Fibroblast of skin of back (primary cell): ENCODE measurements at places on chromosomes 16 and 17.
A peak's percentile ranks its signal among the peaks of the same experiment; 100 is the strongest.

DNA sequence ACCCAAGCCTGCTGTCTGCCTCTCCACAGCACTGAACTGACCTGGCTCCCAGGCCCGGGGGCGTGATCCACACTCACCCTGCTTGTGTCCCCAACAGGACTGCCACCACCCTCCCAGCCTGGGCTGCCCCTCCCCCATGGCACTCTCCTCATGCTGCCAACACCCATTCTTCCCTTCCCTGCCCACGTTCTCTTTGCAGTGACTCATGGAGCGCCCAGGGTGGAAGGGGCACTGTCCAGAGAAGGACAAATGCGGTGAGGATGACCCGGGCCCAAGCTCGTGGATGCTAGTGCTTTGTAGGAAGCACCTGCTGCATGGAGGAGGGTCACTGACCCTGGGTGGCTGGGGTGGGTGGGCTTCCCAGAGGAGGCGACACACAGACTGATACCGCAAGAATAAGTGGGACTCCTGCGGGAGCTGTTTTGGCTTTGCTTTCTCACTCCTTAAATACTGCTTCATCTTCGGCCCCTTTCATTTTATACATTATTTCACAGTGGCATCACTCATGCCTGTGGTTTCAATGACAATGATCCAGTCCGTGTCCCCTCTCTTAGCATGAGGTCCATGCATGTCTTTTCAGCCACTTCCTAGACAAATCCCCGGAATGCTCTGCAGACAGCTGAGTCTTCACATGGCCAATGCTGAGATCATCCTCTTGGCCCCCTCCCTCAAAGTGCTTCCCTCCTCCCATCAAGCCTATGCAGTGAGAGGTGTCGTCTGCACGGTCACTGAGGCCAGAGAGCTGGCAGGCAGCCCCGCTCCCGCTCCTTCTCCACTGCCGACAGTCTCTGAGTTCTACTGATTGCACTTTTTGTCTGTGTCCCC, 17.6 kb downstream of the CDK5R1 start:
- DNase-seq, result peak; percentile 99

DNA sequence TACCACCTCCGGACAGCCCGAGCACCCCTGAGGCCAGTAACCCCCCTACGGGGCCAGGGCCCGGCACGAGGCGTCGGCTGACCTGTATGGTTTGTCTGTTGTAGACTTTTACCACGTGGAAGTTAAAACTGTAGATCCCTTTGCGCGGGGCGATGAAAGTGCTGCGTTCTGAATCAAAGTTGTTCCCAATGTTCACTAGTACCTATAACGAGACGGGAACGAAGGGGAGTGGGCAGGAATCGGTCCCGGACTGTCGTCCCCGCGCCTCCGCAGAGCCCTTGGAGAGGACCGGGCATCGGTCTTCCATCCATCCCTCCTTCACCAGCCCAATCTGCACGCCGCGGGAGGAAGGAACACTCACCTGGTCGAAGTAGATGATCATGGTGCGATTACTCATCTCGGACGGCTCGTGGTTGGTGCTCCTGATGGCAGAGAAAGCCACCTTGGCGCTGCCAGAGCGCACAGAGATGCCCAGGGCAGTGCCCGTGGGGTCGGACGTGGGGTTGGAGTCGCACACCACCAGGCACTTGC, 732 bp downstream of the CBLN1 start:
- no peak for DNase-seq

- no peak for DNase-seq
Observed at GRCh38 chr17:55625521-55625920, 97.1 kb downstream of the TMEM100 start.

DNA sequence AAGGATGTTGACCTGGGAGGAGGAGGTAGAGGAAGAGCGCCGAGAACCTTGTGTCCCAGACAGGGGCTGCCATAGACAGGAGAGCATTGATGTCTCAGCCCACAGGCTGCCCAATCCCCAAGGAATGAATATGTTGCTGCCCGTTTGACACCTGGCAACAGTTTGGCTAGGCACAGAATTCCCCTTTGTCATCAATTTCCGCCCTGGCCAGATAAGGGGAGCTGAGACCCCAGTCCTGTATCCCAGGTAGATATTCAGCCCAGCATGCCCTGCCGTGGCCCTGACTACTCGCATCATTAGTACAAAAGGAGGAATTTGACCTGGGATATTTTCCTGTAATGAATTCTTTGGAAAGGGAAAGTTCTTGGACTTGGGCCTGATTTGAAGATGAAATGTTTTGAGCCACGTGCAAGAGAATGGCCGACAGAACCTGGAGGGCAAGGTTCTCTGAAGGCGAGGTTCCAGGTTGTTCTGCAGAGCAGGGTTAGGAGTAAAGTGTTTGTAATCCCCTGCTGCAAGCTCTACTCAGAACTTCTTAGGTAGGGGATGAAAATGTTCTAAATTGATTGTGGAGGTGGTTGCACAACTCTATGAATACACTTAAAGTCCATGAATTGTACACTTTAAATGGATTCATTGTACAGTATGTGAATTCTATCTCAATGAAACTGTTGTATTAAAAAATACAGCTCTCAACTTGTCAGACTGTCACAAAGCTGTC, 108.8 kb downstream of the SOCS1 start:
- DNase-seq, result no peak

GRCh38 chr17:17701658-17702057, 20.4 kb downstream of the RAI1 start:
- DNase-seq, result no peak

- no peak for DNase-seq
Observed at GRCh38 chr16:60636117-60636516, 1400.1 kb downstream of the CDH8 start.

- peak; percentile 92 for DNase-seq
Observed at GRCh38 chr16:82832821-82833220, 206.1 kb downstream of the CDH13 start.

GRCh38 chr17:58693208-58693607, 806 bp downstream of the RAD51C start:
- no peak for DNase-seq

- no peak for DNase-seq
Observed at GRCh38 chr16:677316-678190, 2.1 kb downstream of the RHBDL1 start.

DNA sequence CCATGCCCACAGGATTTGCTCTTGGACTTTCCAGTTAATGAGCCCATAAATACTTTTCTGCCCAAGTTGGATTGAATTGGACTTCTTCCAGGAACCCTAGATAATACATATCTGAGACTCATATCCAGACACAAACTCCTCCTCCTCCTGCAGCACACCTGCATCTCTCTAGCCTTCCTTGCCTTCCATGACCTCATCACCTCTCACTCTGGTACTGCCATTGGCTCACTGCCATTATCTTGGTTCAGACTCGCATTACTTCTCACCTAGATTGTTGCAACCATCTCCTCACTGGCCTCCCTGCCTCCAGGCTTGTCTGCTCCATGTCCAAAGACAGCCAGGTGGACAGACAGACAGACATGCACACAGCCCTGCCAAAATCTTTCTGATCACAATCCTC, 4.8 kb upstream of the SYT17 start:
- no peak for DNase-seq

DNA sequence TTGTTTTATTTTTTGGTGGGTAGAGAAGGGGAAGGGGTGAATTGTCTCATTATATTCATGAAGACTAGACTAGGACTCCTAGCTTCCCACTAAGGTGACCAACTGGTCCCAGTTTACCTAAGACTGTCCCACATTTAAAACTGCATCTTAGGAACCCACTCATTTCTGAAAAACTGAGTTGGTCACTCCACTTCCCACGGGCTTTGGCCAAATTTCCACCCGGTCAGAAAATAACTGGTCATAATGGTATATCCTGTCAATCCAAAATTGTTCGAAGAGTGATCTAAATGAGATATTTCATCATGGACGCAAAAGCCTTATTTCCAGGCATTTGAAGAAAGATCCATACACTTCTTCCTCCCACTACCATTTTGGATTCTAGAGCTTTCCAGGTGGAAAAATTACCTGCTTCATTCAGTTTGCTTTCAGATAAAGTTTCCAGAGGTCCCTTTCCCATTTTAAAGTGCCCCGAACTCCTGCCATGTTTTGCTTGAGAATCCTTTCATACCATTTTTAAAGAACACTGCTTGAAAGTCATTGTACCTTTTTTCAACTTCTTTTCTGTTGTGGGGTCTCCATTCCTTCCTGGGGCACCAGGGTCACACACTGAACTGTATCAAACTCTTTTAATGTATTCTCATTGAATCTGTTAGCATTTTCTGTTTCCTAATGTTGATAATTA, 21.8 kb upstream of the ZFHX3 start:
- no peak for DNase-seq

- DNase-seq, result no peak
Observed at GRCh38 chr17:70394473-70395232, 225.3 kb downstream of the KCNJ2 start.

DNA sequence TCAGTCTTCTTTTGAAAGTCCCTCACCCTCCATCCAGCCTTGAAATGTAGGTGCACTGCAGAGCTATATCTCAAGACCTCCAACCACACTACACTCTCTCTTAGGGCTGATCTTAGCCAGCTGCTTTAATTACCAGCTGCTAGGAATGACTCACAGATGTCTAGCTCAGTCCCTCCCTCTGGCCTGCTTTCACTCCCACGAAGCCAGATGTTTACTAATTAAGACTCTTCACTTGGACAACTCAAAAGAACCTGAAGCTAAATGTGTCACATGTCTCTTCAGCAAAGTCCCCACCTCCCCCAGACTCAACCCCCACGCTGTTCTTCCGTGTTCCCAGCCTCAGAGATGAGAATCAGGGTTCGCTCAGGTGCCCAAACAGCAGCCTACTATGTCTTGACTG, 2.6 kb downstream of the GTF3C1 start:
- DNase-seq, result peak; percentile 42

- peak; percentile 19 for DNase-seq
Observed at GRCh38 chr16:56608876-56609462, 585 bp downstream of the MT2A start.

GRCh38 chr17:41907185-41907556, 11.6 kb downstream of the ACLY start:
- DNase-seq, result peak; percentile 65

GRCh38 chr17:34614698-34615097, 35.3 kb downstream of the TMEM132E start:
- no peak for DNase-seq

- no peak for DNase-seq
Observed at GRCh38 chr17:54494721-54495715, 405.6 kb upstream of the TOM1L1 start.

GRCh38 chr16:47204736-47205504, 61.2 kb upstream of the NETO2 start:
- no peak for DNase-seq

- peak; percentile 70 for DNase-seq
Observed at GRCh38 chr16:4123616-4124300, 7.5 kb upstream of the ADCY9 start.
